ENCODE measurements at places on chromosomes 7 and 10.

- no peak for DNase-seq
Measured at GRCh38 chr7:132461032-132461592, 115.2 kb downstream of the PLXNA4 start.

- DNase-seq, result no peak
Measured at GRCh38 chr10:133027482-133027881, 60.2 kb upstream of the ADGRA1 start.

GRCh38 chr10:45160271-45160670 lies 155.1 kb downstream of the OR13A1 start:
- no peak for DNase-seq

DNA sequence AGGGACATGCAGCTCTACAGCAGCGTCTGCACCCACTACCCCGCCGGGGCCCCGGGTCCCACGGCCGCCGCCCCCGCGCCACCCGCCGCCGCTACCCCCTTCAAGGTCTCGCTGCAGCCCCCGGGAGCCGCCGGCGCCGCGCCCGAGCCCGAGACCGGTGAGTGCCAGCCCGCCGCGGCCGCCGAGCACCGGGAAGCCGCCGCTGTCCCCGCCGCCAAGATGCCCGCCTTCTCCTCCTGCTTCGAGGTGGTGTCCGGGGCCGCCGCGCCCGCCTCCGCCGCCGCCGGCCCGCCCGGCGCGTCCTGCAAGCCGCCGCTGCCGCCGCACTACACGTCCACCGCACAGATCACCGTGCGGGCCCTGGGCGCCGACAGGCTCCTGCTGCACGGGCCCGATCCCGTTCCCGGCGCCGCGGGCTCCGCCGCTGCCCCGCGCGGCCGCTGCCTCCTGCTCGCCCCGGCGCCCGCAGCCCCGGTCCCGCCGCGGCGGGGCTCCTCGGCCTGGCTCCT lies 631 bp downstream of the OTUD1 start:
- no peak for DNase-seq

DNA sequence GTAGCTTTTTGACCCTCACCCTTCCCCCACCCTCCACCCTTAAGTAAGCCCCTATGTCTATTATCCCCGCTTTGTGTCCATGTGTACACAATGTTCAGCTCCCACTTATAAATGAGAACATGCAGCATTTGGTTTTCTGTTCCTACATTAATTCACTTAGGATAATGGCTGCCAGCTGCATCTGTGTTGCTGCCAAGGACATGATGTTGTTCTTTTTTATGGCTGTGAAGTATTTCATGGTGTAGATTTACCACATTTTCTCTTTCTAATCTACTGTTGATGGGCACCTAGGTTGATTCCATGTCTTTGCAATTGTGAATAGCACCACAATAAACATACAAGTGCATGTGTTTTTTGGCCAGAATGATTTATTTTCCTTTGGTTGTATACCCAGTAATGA lies 232.2 kb downstream of the CACNA2D1 start:
- DNase-seq, result no peak

GRCh38 chr10:76916536-76916935 lies 721.1 kb downstream of the KCNMA1 start:
- no peak for DNase-seq

GRCh38 chr10:18681366-18681765 lies 22.1 kb downstream of the ARL5B start:
- peak; percentile 60 for DNase-seq

DNA sequence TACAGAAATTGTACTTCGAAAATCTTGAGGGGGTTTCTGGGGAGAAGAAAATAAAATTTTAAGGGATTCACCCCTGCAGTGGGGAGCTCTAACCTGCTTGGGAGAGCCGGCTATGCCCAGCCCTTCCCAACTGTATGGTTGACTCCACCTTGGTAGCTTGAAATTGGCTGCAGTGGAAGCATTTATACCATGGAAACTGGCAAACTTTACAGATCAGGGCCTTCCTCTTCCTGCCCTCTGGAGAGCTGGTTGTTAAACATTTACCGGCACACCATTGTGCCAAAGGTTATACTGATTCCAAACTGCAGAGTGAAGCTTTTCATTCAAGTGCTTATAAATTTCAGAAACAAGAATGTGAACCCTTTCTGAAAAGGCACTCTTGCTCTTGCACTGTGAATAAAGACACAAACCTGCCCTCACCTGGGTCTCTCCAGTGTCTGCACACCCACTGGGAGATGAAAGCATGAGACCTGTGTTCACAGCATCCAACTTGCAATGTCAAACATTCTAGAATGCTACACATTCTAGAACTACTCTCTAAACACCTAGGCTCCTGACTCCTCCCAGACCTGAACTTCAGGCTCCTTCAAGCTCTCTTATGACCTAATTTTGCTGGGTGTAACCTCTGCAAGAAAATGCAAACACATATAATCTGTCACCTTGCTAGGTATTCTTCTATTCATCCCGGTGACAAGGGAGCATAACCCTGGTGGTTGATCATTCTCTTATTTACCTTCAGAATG lies 44.7 kb downstream of the ABLIM1 start:
- DNase-seq, result no peak

- no peak for DNase-seq
Measured at GRCh38 chr10:114664127-114664526, 6.1 kb upstream of the ABLIM1 start.

DNA sequence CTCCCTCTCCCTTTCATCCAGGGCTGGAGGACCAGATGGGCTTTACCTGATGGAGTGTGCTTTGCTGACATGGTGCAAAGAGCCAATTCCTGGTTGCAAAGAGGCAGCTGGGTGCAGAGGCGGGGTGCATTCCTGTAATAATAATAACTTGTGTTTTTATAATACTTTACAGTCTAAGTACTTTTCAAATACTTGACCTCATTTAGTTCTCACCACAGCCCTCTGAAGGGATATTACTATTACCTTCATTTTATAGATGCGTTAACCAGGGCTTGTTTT lies 70.4 kb downstream of the TCF7L2 start:
- DNase-seq, result no peak

DNA sequence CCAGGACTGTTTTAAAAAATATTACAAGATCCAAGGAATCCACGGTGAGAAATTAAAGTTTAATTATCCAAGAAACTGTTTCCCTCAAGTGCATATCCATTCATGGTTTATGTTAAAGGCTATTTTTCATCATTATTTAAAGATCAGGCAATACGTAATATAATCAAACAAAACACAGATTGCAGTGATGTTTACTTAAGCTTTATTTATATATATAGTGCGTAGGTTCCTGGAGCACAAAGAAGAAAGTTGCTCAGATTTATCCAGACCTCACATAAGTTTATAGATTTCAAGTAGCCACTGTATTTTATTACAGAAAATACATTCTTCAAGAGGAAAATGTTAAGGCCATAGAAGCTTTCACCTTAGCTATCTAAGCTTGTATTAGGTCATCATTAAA lies 210.0 kb upstream of the KLF14 start:
- DNase-seq, result no peak

GRCh38 chr7:142962991-142963390 lies 828 bp upstream of the KEL start:
- DNase-seq, result no peak

- DNase-seq, result no peak
Measured at GRCh38 chr10:114990586-114990985, 52.6 kb downstream of the TRUB1 start.

DNA sequence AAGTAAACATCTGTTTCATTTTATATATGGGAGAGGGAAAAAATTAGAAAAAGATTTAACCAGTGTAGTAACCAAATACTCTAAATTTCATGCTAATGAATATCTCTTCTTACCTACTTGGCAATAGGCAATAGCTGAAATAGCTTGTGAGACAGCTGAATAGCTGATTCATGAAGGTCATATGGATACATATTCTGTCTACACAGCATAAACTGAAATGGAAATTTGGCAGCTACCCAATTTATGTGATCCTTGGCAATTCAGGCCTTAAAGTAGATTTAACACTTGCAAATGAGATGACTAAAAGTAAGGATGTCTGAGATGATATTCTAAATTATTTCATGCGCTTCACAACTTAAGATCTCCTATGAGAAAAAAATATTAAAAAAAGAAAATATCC lies 261.2 kb upstream of the SEMA3A start:
- peak; percentile 21 for DNase-seq

- no peak for DNase-seq
Measured at GRCh38 chr7:148304456-148304855, 286.1 kb upstream of the C7orf33 start.

GRCh38 chr7:156985101-156985992 lies 25.1 kb downstream of the MNX1 start:
- no peak for DNase-seq

- no peak for DNase-seq
Measured at GRCh38 chr7:77910124-77910523, 111.6 kb downstream of the PHTF2 start.

DNA sequence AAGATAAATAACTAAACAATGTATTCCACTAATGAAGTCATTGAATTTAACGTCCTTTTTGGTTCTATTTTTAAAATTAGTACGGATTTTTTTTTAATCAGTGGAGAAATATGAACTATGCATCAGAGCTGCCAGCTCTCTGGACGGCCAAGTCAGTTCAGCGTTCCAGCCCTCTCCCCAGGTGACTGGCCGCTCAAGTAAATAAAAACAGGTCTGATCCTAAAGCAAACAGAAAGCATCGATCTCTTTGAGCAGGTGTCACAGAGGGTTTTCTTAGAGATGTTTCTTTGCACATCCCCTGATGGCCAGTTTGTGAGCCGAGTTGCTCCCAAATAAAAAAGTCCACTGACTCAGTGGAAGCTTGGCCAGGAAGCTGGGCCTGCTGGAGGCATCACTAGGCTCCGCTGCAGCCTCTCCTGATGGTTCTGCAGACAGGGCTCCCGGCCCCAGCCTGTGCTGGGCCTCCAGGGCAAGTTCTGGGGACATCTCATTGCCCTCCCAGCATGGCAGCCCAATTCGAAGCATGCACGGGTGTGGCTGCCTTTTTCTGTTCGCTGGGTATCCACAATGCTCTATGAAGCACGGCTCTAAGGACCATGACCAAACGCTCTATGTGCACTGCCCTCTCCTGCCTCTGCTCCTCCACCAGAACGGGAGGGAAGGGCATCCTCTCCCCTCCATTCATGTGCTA lies 74.7 kb upstream of the PPP2R2D start:
- no peak for DNase-seq

- no peak for DNase-seq
Measured at GRCh38 chr10:43223056-43223455, 43.8 kb downstream of the RASGEF1A start.

GRCh38 chr7:102155821-102156441 lies 130.7 kb upstream of the SH2B2 start:
- no peak for DNase-seq

GRCh38 chr7:36814311-36814710 lies 90.0 kb upstream of the AOAH start:
- no peak for DNase-seq

- DNase-seq, result no peak
Measured at GRCh38 chr7:30713392-30713791, 31.1 kb upstream of the CRHR2 start.

- no peak for DNase-seq
Measured at GRCh38 chr10:124590216-124591122, 128.8 kb downstream of the LHPP start.

Data from fibroblast of skin of left quadriceps (primary cell).